ENCODE measurements at places on chromosomes 1 and 21.

DNA sequence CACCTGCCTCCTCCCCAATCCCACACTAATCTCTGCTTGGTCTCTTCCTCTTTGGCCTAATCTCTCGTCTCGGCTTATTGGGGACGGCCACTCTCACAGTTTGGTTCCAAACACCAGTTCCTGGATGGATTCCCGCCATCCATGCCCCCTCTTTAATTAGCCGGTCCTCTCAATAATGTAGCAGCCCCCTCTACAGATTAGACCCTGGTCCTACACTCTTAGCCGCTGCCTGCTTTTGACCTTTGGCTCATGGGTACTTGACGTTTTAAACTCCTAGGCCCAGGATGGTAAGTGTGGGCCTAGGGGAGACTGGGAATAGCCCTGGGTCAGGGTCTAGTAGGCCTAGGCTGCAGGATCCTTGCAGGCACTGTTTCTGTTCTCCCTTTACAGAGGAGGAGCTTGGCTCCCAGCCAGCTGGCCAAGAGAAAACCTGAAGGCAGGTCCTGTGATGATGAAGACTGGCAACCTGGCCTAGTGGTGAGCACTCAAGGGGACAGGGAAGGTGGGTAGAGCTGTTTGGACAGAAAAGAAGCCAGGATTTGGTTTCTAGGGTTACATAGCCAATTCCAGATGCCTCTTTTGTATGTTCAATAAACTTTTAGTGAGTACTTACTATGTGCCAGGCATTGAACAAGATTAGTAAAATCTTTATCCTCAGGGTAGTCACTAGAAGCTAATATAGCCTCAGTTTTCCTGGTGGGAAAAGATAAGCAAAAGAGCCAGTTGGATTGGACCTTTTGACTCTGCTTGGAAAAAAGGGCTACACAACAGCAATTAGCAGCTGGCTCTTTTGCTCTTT is 758 bp downstream of the RAD54L start:
- peak; percentile 3 for DNase-seq

DNA sequence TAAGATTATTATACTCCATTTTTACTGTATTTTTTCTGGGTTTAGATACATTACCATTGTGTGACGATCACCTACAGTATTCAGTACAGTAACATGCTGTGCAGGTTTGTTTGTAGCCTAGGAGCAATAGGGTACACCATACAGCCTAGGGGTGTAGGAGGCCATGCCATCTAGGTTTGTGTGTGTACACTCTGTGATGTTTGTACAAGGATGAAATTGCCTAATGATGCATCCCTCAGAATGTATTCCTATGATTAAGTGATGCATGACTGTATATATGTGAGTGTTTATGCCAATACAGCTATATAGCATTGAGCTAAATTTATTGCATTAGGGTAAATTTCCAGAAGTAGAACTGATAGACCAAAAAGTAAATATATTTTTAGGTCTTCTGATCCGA is 23.3 kb downstream of the TUFT1 start:
- DNase-seq: no peak

DNA sequence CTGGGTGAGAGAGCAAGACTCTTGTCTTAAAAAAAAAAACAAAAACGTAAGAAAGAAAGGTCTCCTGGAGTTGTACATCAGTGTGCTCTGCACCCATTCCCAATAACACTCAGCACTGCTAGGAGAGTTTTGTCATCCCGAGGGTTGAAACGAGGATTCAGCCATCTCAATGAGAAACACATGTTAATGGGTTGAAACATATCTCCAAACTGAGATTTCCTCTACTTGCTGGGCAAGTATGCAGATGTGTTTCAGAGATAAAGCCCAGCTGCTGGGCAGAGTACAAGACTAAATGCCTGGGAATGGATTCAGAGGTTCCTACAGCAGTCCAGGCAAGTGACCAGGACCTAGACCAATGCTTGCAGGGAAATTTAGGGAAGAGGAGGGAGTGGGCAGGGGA is 2.6 kb upstream of the MFN2 start:
- DNase-seq: no peak

DNA sequence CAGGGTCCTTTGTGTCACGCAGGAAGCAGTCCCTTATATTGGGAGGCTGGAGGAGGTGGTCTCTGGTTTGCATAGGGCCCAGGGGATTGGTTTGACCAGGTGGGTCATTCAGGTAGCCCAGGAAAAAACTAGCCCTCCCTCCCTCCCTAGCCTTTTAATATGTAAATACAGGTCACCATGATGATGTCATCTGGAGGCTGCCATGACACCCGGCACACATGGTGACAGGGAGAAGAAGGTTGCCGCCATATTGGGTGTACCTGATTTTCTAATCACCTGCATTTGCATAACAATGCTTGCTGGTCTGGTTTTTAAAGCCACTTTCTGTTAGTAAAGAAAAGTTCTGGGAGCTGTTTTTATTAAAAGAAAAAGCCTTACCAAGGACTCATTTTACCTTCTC is 791.0 kb upstream of the ADGRL4 start:
- no peak for DNase-seq

GRCh38 chr1:235409042-235409820 is 42.0 kb downstream of the TBCE start:
- no peak for DNase-seq

DNA sequence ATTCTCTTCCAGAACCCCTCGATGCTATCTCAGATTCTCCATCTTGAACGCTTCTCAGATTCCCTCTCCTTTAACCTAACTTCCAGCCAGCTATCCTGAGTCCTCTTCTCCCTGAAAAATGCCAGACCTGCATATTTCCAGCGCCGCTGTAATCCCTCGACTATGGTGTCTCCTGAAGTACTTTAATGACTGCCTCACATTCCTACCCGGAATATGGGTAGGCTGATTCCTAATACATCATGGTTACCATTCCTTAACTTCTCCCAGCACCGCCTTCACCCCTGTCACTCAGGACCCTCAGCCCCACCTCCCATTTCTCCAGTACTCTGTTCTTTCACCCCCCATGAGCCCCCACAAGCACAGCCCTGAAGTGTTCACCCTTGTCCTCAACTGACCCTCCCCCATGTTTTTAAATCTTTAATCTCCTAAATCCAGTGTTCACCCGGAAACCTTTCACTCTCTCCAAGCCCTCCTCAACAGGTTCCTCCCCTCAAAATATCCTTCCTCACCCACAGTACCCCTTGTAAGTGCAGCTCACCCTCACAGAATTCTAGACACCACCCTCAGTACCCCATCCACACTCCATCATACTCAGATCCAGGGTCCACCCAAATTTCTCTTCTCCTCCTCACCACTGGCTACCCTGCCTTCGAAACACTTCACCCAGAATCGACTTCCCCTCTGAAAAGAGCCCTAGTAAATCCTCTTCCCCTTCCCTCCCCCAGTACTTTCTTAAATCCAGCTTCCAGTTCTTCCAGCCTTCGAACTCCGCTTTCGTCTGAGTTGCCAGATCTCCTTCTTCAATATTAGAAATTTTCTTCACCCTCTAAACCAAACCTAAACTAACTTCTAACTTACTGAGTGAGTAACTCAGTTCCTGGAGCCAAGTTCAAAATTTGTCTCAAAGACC is 922 bp downstream of the CPT2 start:
- DNase-seq: no peak

GRCh38 chr1:32390904-32391870 is 3.1 kb downstream of the BSDC1 start:
- DNase-seq: no peak

GRCh38 chr1:154497026-154497806 is 4.8 kb upstream of the TDRD10 start:
- no peak for DNase-seq

GRCh38 chr1:175479521-175480342 is 263.7 kb downstream of the TNR start:
- DNase-seq: no peak

GRCh38 chr21:36965720-36966065 is 776 bp downstream of the HLCS start:
- DNase-seq: no peak

GRCh38 chr1:101101360-101101759 is 75.8 kb upstream of the DPH5 start:
- no peak for DNase-seq

GRCh38 chr1:172661107-172661506 is 2.2 kb downstream of the FASLG start:
- no peak for DNase-seq

GRCh38 chr1:12543740-12544154 is 74.3 kb downstream of the DHRS3 start:
- no peak for DNase-seq
